ENCODE measurements at places on chromosomes 3 and 15.

GRCh38 chr3:159819676-159820075 is 169.0 kb upstream of the IL12A start:
- no peak for DNase-seq

- DNase-seq: no peak
Observed at GRCh38 chr15:70789213-70789612, 25.9 kb upstream of the UACA start.

GRCh38 chr3:172082269-172082668 is 42.9 kb downstream of the FNDC3B start:
- peak; percentile 97 for DNase-seq

GRCh38 chr15:88648357-88649214 is 9.8 kb downstream of the ISG20 start:
- DNase-seq: no peak

- peak; percentile 50 for DNase-seq
Observed at GRCh38 chr3:196518966-196519717, 4.0 kb upstream of the SMCO1 start.

- no peak for DNase-seq
Observed at GRCh38 chr3:146077181-146077580, 83.8 kb downstream of the PLOD2 start.

DNA sequence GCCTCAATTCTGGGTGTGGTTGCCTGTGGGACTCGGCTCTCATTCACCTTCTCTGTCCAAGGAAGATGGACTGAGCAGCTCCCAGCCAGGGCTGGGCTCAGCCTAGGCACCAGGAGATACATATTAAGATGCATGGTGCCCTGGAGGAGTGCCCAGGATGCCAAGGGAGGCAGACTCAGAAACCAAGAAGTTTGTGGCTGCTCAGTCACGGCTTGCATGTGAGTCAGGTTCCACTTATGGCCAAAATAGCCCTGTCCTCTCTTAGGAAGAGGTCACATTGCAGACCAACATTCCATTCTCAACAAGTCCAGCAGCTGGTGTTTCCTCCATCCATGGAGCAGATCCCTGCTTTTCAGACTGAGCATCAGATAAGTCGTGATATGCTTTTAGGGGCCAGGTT is 21.8 kb downstream of the CDCP1 start:
- peak; percentile 65 for DNase-seq

GRCh38 chr3:81734742-81735141 is 26.7 kb downstream of the GBE1 start:
- DNase-seq: no peak

- DNase-seq: no peak
Observed at GRCh38 chr3:15310491-15311370, 21.7 kb downstream of the SH3BP5 start.

DNA sequence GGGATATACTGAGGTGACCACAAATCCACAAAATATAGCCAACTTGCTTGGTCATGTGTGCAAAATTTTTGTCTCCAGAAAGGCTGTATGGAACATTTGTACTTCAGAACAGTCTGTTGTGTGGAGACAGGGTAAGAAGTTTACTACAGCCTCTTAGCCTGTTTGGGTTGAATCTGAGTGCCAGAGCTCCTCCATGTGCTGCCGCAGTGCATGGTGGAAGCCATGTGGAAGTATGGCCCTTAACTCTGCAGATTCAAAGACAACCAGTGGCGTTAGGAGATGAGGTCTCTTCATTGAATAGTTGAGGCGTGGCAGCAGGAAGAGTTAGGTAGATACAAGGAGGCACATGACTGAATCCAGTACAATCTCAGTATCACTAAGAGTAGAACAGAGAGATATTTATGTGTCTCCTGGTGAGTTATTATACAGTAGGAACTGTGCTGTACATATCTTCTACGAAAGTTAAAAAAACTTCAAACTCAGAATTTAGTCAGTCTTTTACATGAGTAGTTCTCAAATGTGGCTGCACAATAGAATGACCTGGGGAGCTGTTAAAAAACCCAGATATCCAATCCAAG is 9.4 kb downstream of the EIF2A start:
- DNase-seq: no peak

GRCh38 chr15:90989040-90989768 is 5.1 kb downstream of the PRC1 start:
- no peak for DNase-seq

Measured in GM04504 (cell line).